Astrocyte of the spinal cord (primary cell): ENCODE measurements at places on chromosomes 11 and 22.
A peak's percentile ranks its signal among the peaks of the same experiment; 100 is the strongest.

DNA sequence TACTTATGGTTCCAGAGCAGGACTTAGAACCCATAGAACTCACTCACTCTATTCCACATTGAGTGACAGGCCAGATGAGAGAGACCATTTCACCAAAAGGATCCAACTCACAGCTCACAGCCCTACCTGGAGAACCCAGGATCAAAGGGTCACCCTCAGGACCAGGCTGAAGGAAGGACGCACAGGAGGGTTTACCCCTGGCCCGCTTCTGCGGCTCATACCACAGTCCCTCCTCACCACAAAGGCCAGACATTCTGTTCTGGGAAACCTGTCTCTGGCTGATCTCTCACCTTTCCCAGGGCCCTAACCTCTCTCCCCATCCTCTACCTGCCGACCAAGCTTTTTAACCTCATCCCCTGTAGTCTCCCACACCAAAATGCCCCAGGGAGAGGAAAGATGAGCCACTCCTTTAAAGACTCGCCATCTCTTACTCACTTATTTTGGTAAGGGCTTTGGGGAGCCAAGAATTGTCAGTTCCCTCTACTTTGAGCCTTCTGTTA, 4.7 kb downstream of the FOSL1 start:
- DNase-seq, result no peak

DNA sequence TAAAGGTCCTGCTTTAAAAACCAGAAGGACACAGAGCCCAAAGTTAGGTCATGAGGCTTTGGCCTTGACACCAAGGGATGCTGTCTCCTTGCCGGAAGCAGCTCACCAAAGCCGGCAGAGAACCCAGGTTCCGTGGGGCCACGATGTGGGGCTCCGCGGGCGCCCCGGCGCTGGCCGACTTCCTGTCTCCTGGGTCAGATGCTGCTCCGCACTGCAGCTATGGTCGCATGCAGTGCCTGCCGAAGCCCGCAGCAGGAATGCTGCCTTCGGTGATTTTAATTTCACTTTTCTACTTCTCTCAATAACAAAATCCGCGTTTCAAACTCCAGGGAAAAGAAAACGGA, 454 bp upstream of the OTUB1 start:
- no peak for DNase-seq

GRCh38 chr11:121383716-121384115, 68.4 kb upstream of the SORL1 start:
- DNase-seq, result no peak

DNA sequence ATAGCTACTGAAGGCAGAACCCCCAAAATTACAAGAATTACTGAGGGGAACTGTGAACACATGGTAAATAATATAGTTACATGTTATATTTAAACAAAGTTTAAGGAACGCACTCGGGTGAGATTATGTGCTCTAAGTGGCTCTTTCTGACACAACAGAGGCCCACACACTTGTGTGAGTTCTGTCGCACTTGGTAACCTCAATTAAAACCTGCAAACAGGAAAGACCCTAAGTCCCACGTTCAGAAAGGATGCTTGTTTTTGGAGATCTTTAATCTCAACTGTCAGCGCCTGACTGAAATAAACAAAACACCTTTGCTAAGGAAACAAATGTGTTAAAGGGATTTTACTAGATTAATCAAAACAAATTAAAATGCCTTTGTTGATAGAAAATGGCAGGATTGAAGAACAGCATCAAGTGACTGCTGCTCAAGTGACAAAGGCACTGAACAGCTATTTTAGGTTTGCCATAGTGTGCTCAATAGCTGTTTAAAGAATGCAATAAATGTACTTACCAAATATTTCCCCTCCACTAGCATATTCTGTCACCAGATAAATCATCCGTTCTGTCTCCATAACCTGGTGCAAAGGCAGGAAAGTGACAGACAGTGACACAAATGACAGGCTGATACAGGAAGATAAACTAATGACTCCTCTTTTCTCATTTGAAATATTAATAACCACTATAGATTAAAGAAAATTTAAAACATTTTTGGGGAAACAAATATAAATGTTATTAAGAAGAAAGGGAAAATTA, 116.3 kb upstream of the APOA1 start:
- DNase-seq, result no peak

DNA sequence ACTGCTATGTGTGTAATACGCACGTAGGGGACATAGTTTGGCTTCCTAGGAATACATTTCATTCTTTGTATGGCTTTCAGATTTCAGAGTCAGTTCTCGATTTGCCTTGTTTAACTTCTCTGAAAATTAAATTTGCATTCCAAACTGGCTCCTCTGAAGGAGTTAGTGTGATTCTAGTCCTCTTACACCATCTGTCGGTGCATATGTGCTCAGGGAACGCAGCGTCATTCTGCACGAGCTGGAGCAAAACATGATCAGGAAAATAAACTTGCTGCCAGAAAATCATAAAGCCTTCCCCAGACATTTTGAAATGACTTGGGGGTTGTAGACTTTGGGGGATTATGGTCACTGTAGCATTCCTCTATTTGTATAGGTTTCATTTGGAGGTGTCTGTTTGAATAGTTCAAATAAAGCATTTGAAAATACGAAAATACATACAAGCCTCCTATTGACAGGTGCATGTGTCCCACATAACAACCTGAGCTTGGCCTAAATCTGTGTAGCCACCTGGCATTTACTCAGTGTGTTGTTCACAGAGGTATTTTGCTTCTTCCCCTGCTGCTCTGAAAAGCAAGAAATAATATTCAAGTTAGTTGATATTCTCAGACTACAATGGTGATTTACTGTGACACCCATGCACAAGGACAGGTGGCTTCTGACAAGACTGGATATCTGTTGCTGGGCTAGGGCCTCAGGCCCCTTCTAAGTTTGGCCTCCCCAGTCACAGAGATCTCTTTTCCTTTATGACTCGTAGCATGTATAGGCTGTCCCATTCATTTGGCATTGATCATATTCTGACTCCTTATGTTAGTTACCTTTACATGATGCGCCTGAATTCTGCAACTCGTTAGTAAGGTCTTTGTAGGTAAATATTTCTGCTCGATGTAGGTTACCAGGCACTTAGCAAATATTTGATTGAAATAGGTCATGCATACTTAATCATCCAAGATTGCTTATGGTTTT, 81.6 kb upstream of the SORL1-AS1 start:
- DNase-seq, result peak; percentile 13

DNA sequence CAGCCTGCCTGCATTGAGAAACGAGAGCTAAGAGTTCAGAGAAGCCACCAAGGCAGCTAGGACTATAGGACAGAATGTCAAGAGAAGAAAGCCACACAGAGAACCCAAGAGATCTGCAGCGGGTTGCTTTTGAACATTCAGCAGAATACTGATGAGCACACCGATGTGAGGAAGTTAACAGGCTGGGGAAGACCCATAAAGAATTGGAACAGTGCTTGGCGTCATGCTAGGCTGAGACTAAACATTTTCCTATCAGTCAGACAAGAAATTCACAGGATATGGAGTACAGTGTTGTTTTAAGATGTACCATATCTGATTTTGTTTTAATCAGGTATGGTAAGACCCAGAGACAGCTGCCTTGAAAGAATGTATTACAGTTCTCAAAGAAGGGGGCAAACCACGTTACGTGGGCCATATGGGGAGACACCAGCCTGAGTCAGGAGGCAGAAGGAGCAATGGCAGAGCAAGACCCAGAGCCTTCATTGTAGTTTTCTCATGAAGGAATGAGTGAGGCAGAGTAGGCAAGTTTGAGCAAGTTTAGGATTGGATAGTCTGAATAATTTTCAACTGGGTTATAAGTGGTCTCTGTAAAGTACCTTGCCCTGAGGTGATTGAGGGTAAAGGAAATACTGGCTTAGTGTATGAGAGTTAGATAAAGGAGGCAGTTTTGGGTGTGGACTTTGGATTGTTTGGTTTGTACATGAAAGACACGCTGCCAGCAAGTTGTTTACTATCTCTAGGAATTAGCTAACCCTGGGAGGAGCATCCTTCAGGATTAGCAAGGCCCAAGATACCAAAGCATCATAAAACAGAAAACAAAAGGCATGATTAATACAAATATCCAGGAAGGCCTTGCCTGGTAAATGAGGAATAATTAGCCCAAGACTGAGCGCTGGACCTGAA, 14.3 kb downstream of the LRRC75B start:
- no peak for DNase-seq

GRCh38 chr11:83068568-83068967, 3.1 kb downstream of the RAB30 start:
- DNase-seq, result no peak

- DNase-seq, result no peak
These were observed 5.4 kb downstream of the LINC01488 start for GRCh38 chr11:69486773-69487291.

DNA sequence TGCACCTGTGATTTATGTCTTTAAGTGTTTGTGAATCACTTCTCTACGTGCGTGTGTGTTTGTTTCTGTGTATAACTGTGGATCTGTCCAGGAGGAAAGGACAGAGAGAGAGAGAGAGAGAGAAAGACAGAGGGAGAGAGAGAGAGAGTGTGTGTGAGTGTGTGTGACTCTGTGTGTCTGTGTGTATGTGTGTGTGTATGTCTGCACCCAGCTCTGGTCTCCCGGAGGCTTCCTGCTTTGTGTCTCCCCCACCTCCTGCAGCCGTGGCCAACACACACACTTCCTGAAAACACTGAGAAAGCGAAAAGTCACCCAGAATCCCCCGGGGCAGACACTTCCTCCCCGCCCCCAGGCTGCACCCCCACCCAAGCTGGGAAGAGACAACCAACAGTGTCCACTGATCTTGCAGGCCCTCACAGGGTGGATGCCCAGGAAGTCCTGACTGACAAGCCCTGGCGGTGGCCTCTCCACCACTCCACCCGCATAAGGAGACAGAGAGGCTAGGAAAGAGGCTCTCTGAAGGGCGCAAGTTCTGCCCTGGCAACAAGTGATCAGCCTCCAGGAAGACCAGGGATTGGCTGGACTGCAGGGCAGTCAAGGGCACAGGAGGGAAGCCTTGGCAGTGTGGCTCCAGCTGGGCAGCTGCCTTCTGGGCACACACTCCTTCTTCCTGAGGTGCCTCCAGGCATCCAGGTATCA, 30.0 kb downstream of the ARAP1 start:
- peak; percentile 90 for DNase-seq

GRCh38 chr11:129999407-129999806, 3.2 kb downstream of the PRDM10 start:
- DNase-seq, result no peak

DNA sequence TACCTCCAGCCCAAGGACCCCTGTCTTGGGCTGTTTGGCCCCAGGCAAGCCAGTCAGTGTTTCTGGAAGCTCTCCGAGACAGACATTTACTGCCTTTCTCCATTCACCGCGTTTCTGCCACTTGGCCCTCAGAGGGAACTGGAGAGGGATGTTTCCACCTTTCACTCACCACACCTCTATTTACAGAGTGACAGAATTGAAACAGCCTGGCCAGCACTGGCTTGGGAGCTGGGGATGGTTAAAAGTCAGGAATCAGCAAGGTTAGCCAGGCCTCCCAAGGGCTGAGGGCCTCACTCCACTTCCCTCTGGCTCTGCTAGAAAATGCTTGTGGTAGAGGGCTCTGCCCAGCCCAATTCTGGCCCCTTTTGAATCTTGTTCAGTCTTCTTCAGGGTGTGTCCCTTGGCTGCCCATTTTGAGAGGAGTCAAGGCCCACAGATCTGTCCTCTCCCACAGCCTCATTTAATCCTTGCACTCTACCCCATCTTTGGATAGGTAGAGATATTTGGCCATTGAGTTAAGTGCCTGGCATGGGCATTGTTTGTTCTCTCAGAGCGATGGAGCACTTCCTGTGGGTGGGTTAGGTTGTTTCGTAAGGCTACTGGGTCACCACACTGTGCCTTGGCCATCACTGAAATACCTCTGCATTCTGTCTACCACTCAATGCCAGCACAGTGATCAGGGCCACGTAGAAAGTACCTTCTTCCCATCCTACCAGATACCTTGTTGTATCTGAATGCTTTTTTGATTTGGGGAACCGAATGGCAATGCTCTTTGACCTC, 119.2 kb downstream of the MICAL2 start:
- no peak for DNase-seq

- peak; percentile 90 for DNase-seq
These were observed 21.2 kb downstream of the PTPRJ start for GRCh38 chr11:48001438-48002021.

- no peak for DNase-seq
These were observed 842.8 kb upstream of the CNTN5 start for GRCh38 chr11:98177925-98178324.
